ENCODE measurements at places on chromosomes 7 and 10. TPM values are rescaled to one million over a fixed set of nuclear protein-coding genes. Genes with fewer than 3 reads are reported as not detected.
A peak's percentile ranks its signal among the peaks of the same experiment; 100 is the strongest.

PTPRE gene
- 1.6 TPM for total RNA-seq

DNA sequence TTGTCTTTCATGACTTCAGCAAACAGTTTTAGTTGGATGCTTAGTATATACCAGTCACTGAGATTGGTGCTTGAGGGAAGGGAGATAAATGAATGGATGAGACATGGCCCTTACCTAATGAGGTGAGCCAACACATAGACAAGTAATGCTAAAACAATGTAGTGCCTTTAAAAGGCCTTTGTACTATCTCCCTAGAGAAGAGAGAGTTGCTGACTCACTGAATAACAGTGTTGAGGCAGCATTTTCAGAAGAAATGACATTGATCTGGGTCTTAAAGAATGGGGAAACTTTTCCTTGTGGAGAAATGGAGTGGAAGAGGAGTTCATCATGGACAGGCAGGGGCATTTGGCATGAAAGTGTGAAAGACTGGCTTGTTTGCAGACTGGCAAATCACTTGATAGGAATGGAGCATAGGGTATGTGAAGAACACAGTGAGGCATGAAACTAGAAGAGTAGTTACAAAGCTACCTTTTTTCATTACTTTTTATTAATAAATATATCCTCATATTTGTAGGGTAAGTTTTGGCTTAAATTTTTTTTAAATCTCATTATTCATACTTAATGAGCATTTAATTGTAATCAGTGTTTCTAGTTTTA lies 91.2 kb downstream of the KAT6B start:
- no peak for DNase-seq

PIK3AP1 gene
- 35.7 TPM for total RNA-seq

FHIP2A gene
- 23.4 TPM for total RNA-seq

DNA sequence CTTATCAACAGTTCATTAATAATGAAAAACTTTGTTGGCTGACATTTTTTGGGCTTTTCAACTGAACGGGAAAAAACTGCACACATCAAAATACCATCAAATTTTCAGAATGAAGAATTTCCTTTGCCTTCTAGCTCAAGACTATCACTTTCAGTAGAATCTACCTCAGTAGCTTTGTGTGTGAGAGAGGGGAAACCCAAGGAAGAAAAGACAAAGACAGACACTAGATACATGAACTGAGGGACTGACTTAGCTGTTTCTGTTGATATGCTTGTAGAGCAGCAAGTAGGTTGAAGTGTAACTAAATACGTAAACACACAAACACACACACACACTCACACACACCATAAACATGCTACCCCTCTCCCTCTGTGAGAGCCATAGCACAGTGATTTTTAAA lies 257.1 kb downstream of the CDK14 start:
- no peak for DNase-seq

DNA sequence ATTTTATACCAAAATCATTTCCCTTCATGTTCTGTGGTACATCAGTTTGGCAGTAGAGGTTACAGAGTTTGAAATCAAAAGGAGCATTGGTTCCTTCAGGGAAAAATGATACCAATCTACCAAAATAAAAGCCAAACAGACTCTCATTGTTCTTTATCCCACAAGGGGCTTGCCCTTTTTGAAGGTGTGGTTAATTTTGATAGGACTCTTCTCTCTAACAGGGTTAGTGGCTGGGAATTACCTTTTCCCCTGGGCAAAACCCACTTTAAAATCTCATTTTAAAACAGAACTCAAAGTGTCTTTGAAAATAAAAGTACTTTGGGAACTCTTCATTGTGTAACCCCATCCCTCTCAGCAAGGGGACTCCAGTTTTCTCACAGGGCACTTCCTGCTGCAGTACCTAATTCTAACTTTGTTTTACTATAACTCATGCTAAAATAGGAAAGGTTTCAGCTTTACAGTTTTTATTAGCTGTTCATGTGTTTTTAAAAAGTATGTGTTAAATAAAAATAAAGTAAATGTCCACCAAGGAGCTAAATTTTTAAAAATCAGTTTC lies 30.6 kb downstream of the SMNDC1 start:
- DNase-seq = no peak

- no peak for DNase-seq
Measured at GRCh38 chr10:107687701-107688100, 523.2 kb upstream of the SORCS1 start.

DNA sequence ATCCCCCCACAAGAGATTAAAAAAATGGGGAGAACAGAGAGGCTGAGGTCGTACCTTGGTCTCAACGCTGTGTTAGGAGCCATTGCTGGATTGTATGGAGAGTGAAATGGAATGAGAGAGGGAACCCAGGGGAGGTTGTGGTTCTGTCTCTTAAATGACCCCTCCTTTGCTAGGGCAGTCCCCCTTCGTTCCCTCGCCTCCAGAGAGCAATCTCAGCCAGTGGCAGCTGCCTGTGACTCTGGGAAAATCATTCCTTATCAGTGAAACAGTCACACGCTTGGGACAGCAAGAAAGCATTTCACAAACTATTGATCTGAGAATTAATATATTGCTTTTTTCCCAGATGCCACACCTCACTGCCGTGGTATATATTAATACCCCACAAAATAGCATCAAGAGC lies 12.0 kb upstream of the CARD11 start:
- no peak for DNase-seq

DNA sequence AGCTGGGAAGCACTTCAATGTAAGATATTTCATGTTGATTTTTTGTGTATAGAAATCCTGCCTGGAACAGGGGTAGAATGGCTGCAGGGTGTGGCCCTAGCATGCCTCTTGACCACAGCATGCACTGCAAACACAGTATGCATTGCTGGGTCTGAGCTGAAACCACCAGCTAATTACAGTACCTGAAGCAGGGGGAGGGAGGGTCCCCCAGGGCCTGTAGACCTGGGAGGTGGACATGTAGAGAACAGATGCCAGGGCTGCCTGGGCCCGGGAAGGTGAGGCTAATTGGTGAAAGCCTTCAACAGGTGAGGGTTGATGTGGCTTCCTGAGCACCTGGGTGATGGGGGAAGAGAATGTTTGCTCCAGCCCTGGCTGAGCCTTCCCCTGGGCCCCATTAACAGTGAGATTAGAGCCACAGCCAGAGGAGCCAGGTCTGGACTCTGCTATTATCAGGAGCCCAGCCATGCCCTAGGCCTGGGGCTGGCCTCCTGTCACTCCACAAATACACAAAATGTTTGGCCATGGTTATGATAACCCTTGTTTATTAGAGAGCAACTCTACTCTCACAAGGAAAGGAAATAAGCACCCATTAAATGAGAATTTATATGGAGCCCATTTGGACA lies 83.3 kb downstream of the PLXNA4 start:
- DNase-seq = no peak

CACNB2 gene
- 1.6 TPM for total RNA-seq

DNA sequence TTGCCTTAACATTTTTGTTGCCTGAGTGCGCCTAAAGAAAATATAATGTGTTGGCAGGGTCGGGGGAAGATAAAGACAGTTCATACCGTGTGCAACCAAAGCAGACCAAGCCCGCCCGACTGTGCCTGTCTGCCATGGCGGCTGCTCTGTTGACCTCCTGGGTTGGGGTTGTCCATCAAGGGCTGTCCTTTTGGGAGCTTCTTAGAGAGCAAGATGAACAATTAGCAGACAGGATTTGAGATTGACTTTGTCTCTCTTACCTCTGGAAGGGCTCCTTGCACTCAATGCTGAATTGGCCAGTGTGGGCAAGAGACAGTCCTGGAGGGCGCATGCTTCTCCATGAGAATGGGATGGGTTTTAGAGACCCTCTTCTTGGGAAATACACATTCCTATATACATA lies 319.6 kb downstream of the GLRX3 start:
- DNase-seq = peak; percentile 5

GRCh38 chr10:8595140-8595539 lies 540.7 kb downstream of the GATA3 start:
- DNase-seq = no peak

GRCh38 chr7:74544706-74545469 lies 91.2 kb downstream of the GTF2IRD1 start:
- no peak for DNase-seq

DNA sequence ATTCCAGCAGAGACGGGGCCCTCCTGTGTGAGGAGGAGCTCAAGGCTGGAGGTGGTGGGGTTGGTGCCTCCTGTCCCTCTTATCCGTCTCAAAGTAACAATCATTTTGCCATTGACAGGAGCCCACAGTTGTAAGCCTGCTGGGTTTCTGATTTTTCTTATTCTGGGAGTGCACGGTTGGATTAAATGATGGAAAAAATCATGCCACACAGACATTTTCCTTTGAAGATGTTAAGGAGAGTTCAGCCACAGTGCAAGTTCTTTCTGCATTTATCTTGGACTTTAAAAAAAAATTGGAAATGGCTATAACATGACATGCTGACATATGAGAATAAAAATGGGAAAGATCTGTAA lies 8.4 kb upstream of the LYZL1 start:
- no peak for DNase-seq

- peak; percentile 68 for DNase-seq
Measured at GRCh38 chr10:48658243-48658974, 26.3 kb upstream of the WDFY4 start.

DNA sequence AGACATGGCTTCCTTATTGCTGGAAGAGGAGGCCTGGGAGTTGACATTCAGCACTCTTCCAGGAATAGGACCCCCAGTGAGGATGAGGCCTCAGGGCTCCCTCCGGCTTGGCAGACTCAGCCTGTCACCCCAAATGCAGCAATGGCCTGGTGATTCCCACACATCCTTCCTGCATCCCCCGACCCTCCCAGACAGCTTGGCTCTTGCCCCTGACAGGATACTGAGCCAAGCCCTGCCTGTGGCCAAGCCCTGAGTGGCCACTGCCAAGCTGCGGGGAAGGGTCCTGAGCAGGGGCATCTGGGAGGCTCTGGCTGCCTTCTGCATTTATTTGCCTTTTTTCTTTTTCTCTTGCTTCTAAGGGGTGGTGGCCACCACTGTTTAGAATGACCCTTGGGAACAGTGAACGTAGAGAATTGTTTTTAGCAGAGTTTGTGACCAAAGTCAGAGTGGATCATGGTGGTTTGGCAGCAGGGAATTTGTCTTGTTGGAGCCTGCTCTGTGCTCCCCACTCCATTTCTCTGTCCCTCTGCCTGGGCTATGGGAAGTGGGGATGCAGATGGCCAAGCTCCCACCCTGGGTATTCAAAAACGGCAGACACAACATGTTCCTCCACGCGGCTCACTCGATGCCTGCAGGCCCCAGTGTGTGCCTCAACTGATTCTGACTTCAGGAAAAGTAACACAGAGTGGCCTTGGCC lies 4.3 kb downstream of the PGAM2 start:
- no peak for DNase-seq

DNA sequence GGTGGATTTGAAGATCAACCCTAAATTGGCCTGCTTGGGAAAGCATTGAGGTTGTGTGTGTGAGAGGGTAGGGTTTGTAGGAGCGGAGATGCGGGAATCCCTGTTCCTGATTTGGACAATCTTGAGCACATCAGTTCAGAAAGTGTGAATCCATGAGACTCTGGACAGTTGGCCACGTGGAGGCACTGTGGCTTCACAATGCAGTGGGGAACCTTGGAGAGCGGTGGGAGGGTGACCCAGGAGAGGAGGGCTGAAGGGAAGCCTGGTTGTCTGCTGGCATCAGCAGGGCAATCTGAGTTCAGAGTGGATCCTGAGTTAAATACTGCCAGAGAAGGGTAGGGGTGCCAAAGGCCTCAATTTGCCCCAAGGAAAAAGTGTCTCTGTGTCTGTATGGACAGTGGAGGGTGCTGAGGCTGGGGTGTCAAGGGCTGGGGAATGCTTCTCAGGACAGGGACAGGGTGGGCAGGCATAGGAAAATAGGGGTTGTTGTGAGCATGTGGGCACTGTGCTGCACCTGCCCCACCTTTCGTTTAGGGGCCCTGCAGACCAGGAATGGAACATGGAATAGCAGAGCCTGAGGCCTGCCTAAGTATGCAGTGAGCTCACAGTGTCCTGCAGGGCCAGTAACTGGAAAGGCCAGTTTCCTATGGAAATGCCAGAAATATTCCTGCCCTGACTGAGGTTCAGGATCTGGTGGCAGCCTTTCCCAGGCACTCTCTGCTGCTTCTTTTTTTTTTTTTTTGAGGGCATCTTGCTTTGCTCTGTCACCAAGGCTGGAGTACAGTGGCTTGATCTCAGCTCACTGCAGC lies 162.9 kb upstream of the PRSS58 start:
- DNase-seq = no peak

- no peak for DNase-seq
Measured at GRCh38 chr10:30988831-30989435, 42.7 kb downstream of the ZNF438 start.

- no peak for DNase-seq
Measured at GRCh38 chr10:77798940-77799339, 127.6 kb downstream of the DLG5 start.

UBTD1 gene
- total RNA-seq = 7.1 TPM

GRCh38 chr10:131875501-131875900 lies 25.3 kb upstream of the PPP2R2D start:
- no peak for DNase-seq

GRCh38 chr10:45224219-45224841 lies 91.1 kb downstream of the OR13A1 start:
- no peak for DNase-seq

DNA sequence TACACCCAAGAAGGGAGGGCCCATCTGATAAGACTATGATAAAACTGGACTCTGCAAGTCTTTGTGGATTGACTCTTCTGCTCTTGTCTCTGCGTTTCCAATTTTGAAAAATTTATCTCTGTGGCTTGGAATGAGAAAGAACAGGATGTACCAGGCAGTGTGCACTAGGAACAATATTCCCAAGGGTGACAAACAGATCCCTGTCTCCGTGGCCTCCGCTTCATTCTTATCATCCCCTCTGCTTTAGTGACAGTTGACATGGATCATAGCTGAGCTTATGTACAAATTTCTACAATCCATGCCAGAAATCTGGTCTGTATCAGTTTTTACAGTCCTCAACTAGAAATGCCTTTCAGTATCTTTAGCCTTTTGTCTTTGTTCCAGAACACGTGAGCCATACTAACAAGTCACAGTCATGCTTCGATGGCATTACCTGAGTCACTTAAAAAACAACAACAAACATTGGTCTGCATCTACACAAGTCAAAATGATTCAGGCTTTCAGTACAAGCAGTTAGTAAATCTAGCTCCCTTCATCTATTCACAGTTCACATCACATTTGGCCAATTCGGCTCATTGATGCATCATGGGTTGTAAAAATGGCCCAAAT lies 393.6 kb upstream of the CELF2 start:
- no peak for DNase-seq

- no peak for DNase-seq
Measured at GRCh38 chr10:43287056-43288007, 20.5 kb upstream of the RASGEF1A start.

- DNase-seq = no peak
Measured at GRCh38 chr10:9331583-9332008, 1277.1 kb downstream of the GATA3 start.

DNA sequence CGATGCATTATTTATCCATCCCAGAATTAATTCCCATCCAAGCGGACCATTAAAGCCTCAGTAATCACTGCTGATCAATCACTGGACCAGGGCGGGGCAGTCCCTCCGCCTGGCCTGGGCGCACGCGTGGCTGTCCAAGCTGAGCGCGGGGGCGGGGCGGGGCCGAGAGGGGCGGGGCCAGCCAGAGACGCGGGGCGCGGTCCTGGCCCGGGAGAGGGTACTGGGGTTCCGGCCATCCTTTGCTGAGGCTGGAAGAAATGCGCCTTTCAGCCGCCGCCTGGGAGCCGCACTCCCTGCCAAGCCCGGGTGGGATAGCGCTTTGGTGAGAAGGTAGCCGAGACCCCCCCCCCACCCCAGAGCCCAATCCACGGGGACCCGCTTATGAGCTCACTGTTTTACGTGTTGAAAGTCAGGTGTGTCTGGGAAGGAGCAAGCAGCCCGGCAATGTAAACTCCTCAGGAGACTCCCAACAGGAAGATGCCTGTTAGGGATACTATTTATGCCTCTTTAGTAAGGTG lies at the start of gene ARHGAP22:
TSS of gene ARHGAP22 (minus strand) at position 83 of the 518 bp plus-strand sequence. CDS start 277 bp downstream, outside the sequence.
- DNase-seq = peak; percentile 42

NEURL1 gene
- total RNA-seq = 1.7 TPM
